Mammary microvascular endothelial cell (primary cell): ENCODE measurements at places on chromosomes 6 and 20. TPM values are rescaled to one million over a fixed set of nuclear protein-coding genes. Genes with fewer than 3 reads are reported as not detected.

The GRIK2 gene
- total RNA-seq, result not detected in 2 replicates

The VWA7 gene
- total RNA-seq, result 0.49 and 1.6 TPM in 2 replicates

The SNTA1 gene
- total RNA-seq, result 7.6 and 8.5 TPM in 2 replicates

The ZNF334 gene
- 0.27 and 0.54 TPM in 2 replicates for total RNA-seq

The NOX3 gene
- not detected in 2 replicates for total RNA-seq

The BACH2 gene
- total RNA-seq, result 0.87 and 1.4 TPM in 2 replicates

The COX4I2 gene
- total RNA-seq, result not detected in 2 replicates

The ANGPT4 gene
- total RNA-seq, result not detected in 2 replicates

The HSF2 gene
- 12.0 and 16.1 TPM in 2 replicates for total RNA-seq

The RIPPLY2 gene
- total RNA-seq, result not detected in 2 replicates

The PLAGL2 gene
- total RNA-seq, result 3.5 and 4.1 TPM in 2 replicates

The SLC22A7 gene
- total RNA-seq, result not detected in 2 replicates

The CFB gene
- 3.9 and 7.0 TPM in 2 replicates for total RNA-seq

The BPIFB4 gene
- total RNA-seq, result not detected in 2 replicates

The OLIG3 gene
- total RNA-seq, result not detected in 2 replicates

The METTL24 gene
- total RNA-seq, result not detected in 2 replicates

The WFDC8 gene
- not detected in 2 replicates for total RNA-seq

The NRSN1 gene
- total RNA-seq, result not detected in 2 replicates

The STMND1 gene
- total RNA-seq, result not detected in 2 replicates

The SEL1L2 gene
- not detected in 2 replicates for total RNA-seq

The EDN1 gene
- 224 TPM in 2 replicates for total RNA-seq

The GPR63 gene
- total RNA-seq, result under 0.01 TPM in 1 of 2 replicates, not detected in the other

The SLC17A1 gene
- total RNA-seq, result not detected in 2 replicates

The CGA gene
- not detected in 2 replicates for total RNA-seq

The MCM8 gene
- total RNA-seq, result 9.1 and 12.0 TPM in 2 replicates

The LRRC73 gene
- not detected in 2 replicates for total RNA-seq

The ELOVL2 gene
- 0.05 TPM in 1 of 2 replicates, not detected in the other for total RNA-seq

The TSHZ2 gene
- 0.73 and 0.94 TPM in 2 replicates for total RNA-seq

The ACOT8 gene
- total RNA-seq, result 37.2 and 57.0 TPM in 2 replicates

The SPATS1 gene
- not detected in 2 replicates for total RNA-seq

The FRS3 gene
- total RNA-seq, result 1.5 and 2.0 TPM in 2 replicates
